Jurkat, Clone E6-1 (cell line): ENCODE measurements at places on chromosomes 16 and 17.
A peak's percentile ranks its signal among the peaks of the same experiment; 100 is the strongest.

DNA sequence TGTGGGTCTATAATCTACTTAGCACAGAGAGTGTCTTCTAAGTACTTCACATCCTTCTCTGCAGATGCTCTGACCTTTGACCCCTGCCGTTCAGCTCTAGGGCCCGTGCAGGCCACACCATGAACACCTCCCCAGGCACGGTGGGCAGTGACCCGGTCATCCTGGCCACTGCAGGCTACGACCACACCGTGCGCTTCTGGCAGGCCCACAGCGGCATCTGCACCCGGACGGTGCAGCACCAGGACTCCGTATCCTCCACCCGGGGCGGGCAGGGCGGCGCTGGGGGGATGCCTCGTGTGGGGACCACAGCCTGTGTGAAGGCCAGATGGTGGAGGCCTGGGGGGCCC lies 686 bp downstream of the MLST8 start:
- DNase-seq, result no peak

DNA sequence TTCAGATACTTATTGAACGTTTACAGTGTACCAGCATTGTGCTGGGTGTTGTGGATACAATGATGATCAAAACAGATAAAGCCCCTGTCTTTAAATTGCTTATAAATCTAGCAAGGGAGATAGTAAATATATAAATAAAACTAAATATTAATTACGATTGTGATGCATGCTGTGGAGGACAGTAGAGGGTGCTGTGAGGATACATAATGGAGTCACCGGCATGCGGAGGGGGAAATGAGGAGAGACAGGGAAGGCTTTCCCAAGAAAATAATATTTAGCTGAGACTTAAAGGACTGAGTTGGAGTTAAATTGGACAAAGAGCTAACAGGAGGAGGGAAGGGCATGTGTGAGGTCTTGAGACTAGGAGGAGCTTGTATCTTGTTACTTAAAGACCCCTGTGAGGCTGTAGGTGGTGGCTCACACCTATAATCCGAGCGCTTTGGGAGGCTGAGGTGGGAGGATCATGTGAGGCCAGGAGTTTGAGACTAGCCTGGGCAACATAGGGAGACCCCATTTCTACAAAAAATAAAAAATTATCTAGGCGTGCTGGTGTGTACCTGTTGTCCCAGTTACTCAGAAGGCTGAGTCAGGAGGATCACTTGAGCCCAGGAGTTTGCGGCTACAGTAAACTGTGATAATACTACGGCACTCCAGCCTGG lies 2.4 kb downstream of the DHRS7B start:
- no peak for DNase-seq

DNA sequence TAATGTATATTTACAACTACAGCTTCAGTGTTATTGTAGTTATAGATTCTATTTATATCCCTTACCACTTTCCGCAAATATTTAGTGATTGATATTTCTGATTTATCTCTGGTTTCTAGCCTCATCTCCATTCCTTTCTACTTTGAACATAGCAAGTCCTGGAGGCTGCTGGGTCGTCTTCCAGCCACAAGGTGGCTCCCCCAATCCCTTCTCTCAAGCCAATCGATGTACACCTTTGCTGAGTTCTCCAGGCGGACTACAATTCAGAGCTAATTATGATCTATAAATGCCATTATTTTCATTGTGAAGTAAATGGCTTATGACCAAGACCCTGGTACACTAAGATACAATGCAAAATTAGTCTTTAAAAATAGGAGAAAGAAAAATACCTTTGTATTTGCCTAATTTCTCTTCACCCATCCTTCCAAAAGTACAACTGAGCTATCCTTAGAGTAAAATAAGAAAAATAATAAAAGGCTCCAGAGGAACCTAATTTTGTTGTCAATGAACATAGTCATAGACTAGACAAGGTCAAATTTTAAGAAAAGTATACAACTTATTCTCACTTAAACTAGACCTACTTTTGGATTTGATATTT lies 122.1 kb downstream of the SKAP1 start:
- DNase-seq, result peak; percentile 60

DNA sequence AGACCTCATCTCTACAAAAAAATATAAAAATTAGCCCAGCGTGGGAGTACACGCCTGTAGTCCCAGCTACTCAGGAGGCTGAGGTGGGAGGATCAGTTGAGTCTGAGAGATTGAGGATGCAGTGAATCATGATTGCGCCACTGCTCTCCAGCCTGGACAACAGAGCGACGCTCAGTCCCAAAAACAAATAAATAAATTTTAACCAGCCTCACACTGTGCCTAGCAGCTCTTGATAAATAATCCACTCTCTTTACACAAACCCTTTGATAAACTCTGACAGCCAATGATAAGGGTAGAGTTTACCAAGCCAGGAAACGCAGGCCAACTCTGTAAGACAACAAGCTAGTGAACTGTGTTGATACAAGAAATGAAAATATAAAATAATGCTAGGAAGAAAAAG lies 32.7 kb downstream of the LITAF start:
- no peak for DNase-seq

- DNase-seq, result no peak
Measured at GRCh38 chr16:7158481-7158880, 174.2 kb upstream of the RBFOX1 start.

- DNase-seq, result no peak
Measured at GRCh38 chr16:72475688-72476087, 303.7 kb upstream of the PMFBP1 start.

DNA sequence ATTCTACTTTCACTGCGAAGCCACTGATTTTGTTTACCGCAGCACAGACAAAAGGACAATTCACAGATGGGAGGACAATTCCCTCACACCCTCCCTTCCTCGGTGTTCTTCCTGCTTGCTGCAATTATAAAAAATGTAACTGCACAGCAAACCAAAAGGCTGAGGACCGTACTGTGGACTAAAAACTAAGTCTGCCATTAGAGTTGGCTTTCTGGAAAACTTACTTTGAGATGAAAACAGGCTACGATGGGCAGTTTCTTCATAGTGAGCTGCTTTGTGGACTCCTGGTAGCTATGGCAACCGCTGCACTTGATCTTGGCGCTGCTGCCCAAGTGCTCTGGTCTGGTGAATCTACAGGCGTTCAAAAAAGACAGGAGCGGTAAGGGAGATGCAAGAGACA lies 35.2 kb downstream of the USP22 start:
- DNase-seq, result no peak

GRCh38 chr17:72273289-72274056 lies 152.7 kb downstream of the SOX9 start:
- no peak for DNase-seq

DNA sequence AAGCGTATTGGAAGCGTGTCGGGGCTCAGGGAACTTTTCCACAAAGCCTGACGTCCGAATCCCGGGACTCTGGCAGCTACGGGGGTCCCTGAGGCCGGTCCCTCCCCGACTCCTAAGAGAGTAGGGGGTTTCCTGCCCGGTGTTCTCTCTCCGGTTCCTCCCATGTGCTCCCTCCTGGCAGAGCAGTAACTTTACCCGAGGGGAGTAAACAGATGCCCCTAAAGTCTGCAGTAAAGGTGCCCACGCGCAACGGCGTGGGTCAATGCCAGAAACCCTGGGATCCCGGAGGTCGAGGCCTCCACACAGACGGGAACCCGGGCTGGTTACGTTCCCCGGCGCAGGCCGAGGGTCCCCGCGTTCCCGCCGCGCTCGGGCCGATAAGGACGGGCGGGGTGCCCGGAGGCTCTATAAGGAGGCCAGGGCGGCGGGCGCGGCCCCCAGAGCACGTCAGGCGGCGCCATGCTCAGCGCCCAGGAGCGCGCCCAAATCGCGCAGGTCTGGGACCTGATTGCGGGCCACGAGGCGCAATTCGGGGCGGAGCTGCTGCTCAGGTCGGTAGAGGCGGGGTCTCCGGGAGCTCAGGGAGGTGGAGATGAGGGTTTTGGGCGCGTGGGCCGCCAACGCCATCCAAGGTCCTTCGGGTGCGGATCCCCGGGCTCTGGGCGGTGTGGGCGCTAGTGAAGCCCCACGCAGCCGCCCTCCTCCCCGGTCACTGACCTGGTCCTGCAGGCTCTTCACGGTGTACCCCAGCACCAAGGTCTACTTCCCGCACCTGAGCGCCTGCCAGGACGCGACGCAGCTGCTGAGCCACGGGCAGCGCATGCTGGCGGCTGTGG lies at the start of gene HBM:
Gene HBM, plus strand, starts transcription at position 440 of the 836 bp plus-strand sequence. Its CDS starts 20 bp downstream, at position 460.
- no peak for DNase-seq

DNA sequence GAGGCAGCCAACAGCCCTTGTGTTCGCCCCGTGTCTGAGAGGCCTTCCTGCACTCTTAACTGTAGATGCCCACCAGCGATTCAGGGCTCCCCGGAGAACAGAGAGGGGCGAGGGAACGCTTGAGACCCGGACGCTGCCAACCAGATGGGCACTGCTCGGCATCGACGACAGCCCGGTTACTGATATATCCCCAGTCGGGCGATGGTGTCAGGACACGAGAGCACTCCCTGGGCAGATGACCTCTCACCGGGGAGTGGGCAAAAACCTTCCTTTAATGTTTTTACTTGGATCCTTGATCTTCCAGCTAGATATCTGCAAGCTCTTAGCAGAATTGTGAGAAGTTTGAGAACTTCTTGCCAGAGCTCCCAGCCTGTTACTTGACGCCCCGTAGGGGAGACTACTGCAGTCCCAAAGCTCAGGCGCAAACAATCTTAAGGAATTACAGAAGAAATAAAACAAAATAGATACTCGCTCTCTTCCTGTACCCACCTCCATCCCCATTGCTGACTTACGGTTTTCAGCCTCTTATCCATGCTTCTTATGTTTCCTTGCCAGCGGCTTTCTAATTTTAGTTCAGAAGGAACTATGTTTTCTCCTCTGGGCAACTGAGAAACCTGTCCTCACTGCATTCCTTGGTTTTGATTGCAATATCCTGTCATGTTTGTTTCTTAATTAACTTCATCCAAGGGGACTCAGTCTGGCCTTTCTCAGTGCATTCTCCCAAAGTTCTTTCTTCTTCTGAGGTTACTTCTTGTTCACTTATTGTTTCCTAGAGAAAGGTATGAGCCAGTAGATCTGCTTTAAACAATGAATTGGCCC lies 845 bp downstream of the SP2 start:
- DNase-seq, result no peak

GRCh38 chr16:23055481-23055880 lies 93.8 kb downstream of the USP31 start:
- no peak for DNase-seq

DNA sequence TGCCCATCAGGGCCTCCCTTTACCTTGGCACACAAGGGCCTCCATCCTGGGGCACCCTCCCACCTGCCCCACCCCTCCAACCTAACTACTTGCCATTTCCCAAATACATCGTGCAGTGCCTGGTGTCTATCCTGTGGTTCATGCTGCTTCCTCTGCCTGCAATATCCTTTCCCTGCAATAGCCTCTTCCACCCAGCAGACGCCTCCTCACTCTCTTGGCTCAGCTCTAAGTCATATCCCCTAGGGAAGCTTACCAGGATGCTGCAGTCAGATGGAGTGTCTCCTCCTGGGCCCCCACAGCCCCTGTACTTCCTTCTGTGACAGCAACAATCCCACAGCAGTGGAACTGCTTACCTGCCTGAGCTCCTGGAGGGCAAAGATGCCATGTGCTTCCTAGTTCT lies 36.7 kb downstream of the CCDC182 start:
- no peak for DNase-seq

- no peak for DNase-seq
Measured at GRCh38 chr17:29020576-29020975, 14.7 kb upstream of the SEZ6 start.

DNA sequence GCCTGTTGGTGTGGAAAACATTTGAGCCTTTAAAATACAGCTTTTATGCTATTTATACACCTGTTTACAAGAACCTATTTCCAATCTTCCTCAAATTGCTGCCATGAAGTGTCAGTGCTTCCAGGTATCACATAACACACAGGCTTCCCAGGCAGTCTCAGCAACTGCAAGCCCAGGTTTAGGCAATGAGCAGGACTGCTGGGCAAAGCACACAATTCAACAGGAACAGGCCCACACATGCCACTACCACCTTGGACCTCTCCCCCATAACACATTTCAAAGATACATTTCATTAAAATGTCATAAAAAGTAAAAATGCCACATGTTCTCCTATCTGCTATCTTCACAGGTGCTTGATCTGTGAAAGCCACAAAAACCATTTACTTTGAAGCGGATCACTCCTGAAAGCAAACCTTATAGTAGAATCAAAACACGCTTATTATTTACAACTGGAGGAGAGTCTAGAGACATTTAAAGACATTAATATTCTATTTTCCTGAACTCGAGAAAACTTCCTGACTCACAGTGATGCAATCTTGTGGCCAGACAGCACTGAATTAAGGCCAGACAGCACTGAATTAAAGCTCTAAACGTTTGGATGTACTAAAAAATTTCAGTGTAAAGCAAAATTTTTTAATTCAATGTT lies 31.5 kb downstream of the ANKFY1 start:
- DNase-seq, result peak; percentile 64

- DNase-seq, result no peak
Measured at GRCh38 chr17:51029142-51029541, 91.5 kb downstream of the SPAG9 start.

GRCh38 chr16:67926181-67926750 lies 5.4 kb downstream of the CTRL start:
- no peak for DNase-seq

DNA sequence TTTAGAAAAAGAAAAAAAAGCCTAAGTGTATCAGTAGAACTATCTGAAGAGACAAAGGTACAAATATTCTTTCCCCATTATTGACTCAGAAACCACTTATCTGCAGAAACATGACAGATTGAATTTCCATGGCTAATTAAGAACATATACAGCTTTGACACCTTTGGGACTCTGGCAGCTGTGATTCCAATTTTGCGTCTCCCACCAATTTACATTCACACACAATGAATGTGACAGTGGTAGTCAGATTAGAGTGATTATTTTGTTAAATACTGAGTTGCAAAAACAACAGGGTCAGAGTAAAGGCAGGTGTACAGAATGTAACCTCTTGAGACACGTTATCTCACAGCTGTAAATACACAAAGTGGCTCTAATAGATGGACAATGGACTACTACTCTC lies 5.3 kb upstream of the PPM1D start:
- no peak for DNase-seq

DNA sequence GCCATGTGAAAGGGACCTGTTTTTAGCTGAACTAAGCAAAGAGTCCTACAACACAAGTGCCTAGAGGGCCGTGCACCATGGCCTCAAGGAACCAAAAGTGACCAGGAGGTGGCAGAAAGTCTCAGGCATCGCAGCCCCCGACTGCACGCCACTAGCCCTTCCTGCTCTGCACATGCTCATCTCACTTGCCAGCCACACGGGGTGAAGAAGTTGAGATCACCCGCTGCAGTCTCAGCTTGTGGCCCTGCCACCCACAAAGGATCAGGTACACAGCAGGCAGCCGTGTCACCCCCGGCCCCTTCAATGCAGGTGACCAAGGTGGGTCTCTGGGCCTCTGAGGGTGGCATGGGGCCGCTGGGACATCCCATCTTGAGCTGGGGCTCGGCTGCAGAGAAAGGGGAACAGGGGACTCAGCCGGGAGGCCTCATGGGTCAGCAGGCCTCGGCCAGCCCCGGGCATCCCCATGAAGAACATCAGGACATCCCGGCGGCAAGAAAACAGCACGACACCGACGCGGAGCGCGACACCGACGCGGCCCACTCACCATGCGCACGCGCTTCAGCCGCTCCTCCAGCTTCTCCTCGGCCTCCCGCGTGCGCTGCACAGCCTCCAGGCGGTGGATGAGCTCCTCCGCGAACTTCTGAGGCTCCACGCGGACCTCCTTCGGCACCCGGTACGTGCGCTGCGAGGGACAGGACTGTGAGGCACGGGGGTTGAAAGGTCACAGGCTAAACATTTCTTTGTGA lies 21.0 kb downstream of the PDIA2 start:
- no peak for DNase-seq
